SJCRH30 (cell line): ENCODE measurements at places on chromosomes 1 and 21. TPM values are rescaled to one million over a fixed set of nuclear protein-coding genes. Genes with fewer than 3 reads are reported as not detected.

DNA sequence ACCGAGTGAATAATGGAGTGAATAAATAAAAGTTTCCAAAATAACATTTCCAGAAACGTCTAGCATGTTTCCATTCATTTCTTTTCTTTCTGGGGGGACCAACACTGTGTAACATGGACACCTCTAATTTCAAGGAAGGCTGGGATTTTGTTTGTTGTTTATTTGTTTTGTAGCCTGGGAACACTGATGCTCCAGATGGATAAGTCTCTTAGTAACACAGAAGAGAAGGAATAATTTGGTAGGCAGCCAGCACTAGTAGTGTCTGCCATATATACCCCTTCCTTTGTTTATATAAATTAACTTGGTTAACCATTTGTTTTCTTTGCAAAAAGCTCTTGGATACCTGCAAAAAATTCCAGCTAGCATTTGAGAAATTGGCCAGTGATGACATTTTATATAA, 411.4 kb upstream of the DEPDC1 start:
- DNase-seq, result no peak

The TMPRSS15 gene
- not detected in 2 replicates for total RNA-seq

- DNase-seq, result no peak
Observed at GRCh38 chr1:247301176-247301540, 30.5 kb downstream of the ZNF496 start.

The TSPEAR gene
- not detected in 2 replicates for total RNA-seq

DNA sequence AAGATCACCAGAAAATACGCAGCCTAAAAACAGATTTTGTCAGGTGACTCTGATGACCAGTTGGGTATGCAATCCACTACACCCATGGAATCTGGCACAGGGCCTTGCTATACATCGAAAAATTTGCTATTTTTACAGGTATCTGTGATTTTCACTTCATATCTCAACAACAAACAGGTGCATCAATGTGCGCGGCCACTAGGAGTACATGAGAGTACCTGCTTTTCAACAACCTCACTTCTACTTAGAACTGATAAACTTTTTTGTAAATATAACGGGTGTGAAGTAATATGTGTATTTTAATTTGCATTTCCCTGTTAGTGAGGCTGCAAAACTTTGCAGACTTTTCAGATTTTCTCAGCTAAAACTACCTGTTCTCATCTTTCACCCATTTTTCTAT, 80.8 kb downstream of the SLC45A1 start:
- no peak for DNase-seq
